HCEC 1CT (cell line): ENCODE measurements at places on chromosomes 4 and X.

GRCh38 chr4:165328708-165329107 is 1.2 kb downstream of the MSMO1 start:
- no peak for DNase-seq

DNA sequence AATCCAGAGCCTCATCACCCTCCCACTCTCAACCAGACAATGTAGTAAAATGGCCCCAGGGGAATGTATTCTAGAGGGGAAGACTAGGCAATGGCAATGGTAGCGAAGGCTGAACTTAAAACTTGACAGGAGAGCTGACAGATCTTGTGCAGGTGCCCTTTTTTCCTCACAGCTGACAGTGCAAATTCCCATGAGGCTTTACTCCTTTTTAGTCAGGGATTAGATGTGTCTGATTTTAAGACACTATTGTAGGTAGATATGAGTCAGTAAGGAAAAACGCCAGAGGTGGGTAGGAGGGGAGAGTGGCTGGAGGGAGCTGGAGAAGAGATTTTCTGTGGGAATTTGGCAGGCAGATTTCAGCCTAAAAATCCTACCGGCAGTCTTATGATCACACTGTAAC is 10.7 kb downstream of the CAPN6 start:
- no peak for DNase-seq

DNA sequence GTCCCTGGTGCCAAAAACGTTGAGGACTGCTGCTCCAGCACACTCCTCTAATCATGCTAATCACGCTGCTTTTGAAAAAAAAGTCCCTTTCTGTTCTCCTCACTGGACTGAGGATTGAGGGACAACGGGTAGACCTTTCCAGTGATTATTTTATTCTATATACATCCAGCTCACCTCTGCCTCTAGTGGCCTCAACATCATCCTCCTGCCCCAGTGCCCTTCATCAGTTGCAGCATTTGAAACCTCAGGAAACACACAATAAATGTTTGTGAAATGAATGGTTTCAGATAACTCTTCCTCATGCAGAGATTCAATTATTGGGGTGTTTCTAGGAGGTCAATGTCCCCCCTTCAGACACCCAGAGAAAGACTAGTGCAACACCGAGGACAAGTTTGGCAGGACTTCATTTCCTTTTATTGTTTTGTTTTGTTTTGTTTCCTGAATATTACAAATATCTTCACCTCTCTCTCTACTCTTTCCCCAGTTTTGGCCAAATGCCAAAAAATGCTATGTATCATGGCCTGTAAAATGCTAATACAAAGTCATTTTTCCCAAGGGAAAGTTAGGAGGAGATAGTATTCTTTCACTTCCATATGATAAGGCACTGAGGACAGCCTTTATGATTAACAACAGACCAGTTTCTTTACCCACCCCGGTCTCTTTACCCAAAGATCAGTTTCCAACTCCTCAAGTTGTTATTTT is 460.1 kb upstream of the SLIT2 start:
- peak; percentile 23 for DNase-seq

DNA sequence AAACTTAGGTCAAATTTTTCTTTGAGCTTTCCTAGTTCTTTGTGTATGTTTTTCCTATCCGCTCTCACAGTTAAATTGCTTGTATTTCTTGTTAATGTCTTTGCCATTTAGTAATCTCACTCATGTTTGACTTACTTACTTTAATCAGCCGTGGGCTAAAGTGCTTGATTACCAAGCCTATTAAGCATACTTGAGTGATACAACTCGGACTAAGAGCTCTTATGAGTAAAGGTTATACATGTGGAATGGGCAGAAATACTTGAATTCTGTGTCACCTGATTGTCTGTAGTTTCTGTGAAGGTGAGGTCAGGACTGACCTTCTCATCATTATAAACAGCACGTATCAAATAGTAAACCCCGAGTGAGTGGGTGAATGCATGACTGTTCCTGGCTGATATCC is 664.5 kb downstream of the PDHA2 start:
- no peak for DNase-seq

DNA sequence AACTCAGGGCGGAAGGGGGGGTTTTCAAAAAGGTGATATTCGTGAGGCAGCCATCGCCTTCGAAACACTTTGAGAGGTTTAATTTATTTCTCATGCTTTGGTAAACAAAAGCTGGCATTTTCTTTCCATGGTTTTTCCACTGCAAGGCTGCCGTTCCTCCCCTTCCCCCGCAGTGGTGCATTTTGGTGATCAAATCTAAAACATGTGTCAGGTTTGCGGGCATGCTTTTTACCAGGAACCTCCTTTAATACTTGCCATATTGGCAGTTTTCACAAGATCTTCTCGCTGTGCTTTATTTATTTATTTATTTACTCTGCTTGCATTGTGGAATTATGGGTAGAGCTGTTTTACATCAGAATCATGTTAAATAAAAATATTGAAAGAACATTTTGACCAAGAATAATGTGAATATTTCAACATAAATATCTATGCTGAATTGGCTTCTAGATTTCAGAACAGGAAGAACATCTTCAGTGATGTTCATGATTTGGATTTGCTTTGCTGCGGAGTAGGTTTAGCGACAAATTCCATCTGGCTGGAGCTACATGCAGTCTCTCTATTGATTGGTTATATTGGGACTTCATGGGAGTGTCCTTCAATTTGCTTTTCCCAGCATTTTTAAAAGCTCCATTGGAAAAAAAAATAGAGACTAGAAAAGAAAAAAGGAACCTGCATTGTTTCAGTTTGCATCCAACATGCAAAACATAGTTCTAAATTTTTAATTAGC is 54.4 kb downstream of the STOX2 start:
- no peak for DNase-seq

GRCh38 chr4:81796790-81797528 is 325.3 kb upstream of the RASGEF1B start:
- no peak for DNase-seq

- no peak for DNase-seq
Observed at GRCh38 chr4:8739820-8740665, 131.6 kb downstream of the HMX1 start.

DNA sequence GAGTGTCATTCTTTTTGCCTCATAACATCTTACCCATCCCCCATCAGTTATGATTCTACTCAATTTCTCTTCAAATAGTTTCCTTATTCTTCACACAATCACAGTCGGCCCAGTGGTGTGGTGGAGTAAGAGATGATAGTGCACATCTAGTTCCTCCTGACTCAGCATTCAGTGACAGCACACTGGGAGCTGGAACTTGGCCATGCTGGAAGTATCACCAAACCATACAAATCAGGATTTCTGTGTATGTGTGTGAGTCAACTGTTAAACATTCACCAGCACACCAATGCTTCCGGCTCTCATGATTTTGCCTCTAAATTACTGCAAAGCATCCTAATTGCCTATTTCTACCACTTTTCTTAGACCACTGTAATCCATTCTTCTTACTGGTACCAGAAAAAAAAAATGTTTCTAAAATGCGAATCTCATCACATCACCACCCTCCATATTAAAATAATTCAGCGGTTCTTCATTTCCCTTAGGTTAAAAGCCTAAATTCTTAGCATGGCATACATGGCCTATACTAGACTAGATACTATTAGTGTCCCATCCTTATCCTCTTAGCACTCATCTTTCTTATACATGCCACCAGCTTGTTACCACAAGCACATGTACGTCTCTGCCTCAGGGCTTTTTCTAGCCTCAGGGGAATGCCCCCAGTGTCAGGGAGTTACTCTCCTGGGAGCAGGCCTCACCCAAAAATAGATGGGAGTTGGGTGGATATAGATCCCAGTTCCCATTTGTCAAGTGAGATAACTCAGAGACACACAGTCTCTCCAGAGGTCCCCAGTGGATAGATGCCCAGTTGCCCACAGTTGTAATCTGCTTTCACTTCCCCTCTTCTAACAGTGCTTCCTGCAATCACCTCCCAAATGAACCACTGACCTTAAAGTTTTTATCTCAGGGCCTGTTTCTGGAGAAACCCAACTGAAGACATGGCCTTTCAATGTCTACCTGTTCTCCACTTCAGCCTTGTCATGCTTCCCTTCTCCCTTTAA is 49.2 kb upstream of the DDX53 start:
- peak; percentile 83 for DNase-seq

DNA sequence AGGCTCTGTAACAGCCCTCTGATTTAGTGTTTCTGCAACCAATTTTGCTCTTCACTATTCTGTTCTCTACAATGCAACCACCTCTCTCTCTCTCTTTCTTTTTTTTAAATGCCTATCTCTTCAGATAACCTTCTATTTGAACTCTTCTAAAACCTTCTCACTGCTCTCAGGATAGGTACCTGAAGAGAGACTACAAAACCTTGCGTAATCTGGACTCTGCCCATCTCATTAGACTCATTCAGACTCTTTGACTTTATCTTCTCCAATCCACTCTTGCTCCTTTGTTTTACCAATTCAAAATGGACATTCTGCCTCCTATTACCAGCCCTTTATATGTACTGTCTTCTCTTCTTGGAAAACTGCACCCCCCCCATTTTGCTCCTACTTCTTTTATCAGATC is 291.6 kb downstream of the CAMK2D start:
- DNase-seq, result no peak

DNA sequence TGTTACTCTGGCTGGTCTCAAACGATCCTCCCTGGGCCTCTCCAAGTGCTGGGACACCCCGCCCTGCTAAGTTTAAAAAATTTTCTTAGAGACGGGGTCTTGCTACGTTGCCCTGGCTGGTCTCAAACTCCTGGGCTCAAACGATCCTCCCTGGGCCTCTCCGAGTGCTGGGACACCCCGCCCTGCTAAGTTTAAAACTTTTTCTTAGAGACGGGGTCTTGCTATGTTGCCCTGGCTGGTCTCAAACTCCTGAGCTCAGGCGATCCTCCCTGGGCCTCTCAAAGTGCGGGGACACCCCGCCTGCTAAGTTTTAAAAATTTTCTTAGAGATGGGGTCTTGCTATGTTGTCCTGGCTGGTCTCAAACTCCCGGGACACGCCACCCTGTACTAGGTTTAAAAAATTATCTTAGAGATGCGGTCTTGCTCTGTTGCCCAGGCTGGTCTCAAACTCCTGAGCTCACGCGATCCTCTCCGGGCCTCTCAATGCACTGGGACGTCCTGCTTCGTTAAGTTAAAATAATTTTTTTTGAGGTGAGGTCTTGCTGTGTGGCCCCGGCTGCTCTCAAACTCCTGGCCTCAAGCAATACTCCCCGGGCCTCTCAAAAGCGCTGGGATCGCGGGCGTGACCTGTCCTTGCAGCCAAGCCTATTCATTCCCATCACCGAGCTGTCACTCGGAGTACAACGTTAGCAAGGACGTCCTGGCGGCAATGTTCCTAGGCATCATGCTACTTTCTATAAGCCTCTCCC is 1.1 kb downstream of the SLC25A6 start:
- DNase-seq, result no peak

DNA sequence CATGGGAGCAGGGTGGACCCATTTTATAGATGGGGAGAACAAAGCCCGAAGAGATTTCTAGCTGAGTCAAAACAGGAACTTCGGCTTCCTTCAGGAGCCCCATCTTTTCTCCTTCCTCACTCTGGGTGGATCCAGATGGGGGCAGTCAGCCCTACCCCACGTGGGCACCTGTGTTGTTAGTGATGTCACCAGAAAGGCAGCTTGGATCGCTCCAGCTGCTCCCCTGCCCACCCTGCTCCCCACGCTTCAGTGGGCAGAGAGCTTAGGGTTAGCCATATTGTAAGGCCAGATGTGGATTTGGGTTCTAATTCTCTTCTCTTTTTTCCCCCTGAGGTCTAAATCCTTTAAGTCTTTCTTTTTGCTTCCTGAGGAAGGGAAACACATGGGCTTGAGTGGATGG is 132.3 kb upstream of the PJA1 start:
- DNase-seq, result no peak

DNA sequence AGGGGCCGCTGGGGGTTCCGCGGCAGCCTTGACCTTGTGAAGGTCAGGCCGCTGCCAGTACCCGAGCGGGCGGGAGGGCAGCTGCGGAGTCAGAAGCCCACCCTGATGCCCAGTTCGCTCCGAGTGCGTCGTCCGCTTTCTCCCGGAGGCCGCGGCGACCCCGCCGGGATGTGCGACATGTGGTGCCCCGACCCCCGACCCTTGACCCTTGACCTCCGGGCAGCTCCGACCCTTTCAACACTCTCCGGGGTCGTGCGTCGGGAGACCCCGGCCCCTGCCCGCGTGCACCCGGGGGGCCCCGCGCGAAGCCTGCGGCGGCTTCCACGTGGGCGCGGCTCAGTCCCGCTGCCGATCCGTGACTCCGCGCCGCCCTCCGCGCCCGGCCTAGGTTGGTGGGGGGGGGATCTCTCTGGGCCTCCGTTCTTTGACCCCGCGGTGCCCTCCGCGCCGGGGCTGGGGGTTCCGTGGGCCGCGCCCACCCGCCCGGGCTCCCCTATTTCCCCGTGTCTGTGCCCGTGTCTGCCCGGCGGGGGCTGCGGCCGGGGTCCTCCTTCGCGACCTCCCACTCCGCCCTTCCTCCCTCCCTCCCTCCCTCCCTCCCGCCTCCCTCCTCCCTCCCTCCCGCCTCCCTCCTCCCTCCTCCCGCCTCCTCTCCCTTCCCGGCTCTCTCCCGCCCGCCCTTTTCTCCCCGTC is 609 bp upstream of the SLC25A6 start:
- peak; percentile 74 for DNase-seq

DNA sequence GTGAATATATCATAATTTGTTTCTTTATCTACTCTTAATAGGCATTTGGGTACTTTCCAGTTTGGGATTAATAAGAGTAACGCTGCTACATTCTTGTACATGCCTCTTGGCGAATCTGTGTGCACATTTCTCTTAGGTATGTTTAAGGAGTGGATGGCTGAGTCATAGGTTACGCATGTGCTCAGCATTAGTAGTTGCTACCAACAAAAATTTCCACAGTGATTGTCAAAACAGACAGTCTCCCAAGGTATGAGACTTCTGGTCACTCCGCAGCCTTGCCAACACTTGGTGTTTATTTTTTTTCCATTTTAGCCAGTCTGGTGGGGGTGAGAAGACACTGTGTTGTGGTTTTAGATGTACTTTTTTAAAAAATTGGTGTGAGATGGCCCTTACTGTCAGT is 44.6 kb downstream of the FGFBP1 start:
- DNase-seq, result peak; percentile 83

GRCh38 chr4:113449410-113449974 is 312.0 kb downstream of the CAMK2D start:
- DNase-seq, result no peak

DNA sequence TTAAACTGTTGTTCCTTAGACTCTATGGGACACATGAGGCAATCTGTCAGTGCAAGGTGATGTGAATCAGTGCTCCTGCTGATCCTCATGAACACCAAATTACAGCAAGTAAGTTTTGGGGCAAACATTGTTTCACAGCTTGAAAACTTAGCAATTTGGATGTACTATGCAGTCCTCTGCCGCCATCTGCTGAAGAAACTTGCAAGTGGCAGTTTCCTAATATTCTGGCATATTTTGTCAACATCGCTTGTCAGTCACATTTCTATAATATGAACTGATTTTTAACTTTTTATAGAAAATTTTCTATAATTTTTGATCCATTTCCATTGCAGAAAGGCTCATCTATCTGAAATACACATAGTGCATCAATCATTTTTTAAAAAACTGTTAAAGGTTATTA is 56.3 kb downstream of the ZAR1 start:
- peak; percentile 25 for DNase-seq

GRCh38 chr4:188660796-188661195 is 521.6 kb downstream of the TRIML1 start:
- no peak for DNase-seq

- DNase-seq, result peak; percentile 12
Observed at GRCh38 chrX:13252726-13253125, 67.1 kb downstream of the ATXN3L start.
